ENCODE measurements at places on chromosomes 5 and 9. TPM values are rescaled to one million over a fixed set of nuclear protein-coding genes. Genes with fewer than 3 reads are reported as not detected.

Gene ARHGEF39
- 15.4 TPM for total RNA-seq

Gene CLIC3
- total RNA-seq: 1.7 TPM

Gene FOXD4L3
- total RNA-seq: not detected

Gene ZFYVE16
- total RNA-seq: 15.2 TPM

Gene SCGB3A1
- total RNA-seq: not detected

Gene IFNA1
- total RNA-seq: not detected

Gene PIP5KL1
- total RNA-seq: 1.5 TPM

Gene PCSK1
- 0.22 TPM for total RNA-seq

Gene SPINK4
- total RNA-seq: not detected

Gene KIAA0825
- total RNA-seq: 0.41 TPM

Gene ADAMTS6
- 0.12 TPM for total RNA-seq

Gene PCDHA5
- 0.47 TPM for total RNA-seq

Gene MARCOL
- total RNA-seq: not detected

Gene NME5
- total RNA-seq: not detected

Gene ANKRD18B
- 6.0 TPM for total RNA-seq

Gene EEIG1
- total RNA-seq: 65.8 TPM

Gene PCDHGC3
- 6.3 TPM for total RNA-seq

Gene OLFML2A
- total RNA-seq: 18.2 TPM

Gene CORO2A
- total RNA-seq: 0.71 TPM

Gene KCNMB1
- total RNA-seq: not detected

Gene ECSCR
- total RNA-seq: not detected

Gene NEURL1B
- 2.6 TPM for total RNA-seq

Gene C5orf63
- total RNA-seq: 3.7 TPM

Gene RNF208
- total RNA-seq: 1.8 TPM

Gene STPG3
- not detected for total RNA-seq

Gene GDA
- total RNA-seq: 1.3 TPM

Gene SYK
- not detected for total RNA-seq

Gene HK3
- not detected for total RNA-seq

Gene PPP3R2
- not detected for total RNA-seq

Gene SEMA6A
- total RNA-seq: 0.21 TPM

Gene CHSY3
- total RNA-seq: 0.10 TPM

Gene PCA3
- total RNA-seq: not detected

Gene SNCAIP
- 0.05 TPM for total RNA-seq

Gene ZNF879
- total RNA-seq: 0.42 TPM
